ENCODE measurements at places on chromosomes 1 and 21.

- no peak for DNase-seq
Measured at GRCh38 chr1:174225499-174226204, 66.3 kb downstream of the RABGAP1L start.

- DNase-seq: no peak
Measured at GRCh38 chr1:243842978-243843511, 7.0 kb downstream of the AKT3 start.

DNA sequence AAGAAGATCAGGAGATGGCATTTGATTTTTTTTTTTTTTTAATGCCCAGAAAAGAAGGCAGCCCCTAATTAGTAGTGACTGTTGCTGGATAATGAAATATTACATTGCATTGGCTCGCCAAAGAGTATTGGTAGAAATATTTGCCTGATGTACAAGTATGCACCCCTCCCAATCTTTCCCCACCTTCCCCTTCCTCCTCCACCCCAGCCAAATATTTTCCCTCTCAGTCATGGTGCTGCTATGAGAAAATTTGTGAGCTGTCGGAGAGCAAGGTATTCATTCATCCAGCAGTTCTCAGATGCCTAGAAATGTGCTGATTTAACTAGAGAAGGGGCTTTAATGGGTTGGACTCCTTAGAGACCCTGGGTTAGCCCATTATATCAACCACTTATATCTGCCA lies 50.5 kb upstream of the IKBKE start:
- no peak for DNase-seq

- no peak for DNase-seq
Measured at GRCh38 chr1:38213646-38214434, 167.2 kb upstream of the POU3F1 start.

GRCh38 chr1:151984313-151984956 lies 9.2 kb downstream of the S100A10 start:
- DNase-seq: no peak

DNA sequence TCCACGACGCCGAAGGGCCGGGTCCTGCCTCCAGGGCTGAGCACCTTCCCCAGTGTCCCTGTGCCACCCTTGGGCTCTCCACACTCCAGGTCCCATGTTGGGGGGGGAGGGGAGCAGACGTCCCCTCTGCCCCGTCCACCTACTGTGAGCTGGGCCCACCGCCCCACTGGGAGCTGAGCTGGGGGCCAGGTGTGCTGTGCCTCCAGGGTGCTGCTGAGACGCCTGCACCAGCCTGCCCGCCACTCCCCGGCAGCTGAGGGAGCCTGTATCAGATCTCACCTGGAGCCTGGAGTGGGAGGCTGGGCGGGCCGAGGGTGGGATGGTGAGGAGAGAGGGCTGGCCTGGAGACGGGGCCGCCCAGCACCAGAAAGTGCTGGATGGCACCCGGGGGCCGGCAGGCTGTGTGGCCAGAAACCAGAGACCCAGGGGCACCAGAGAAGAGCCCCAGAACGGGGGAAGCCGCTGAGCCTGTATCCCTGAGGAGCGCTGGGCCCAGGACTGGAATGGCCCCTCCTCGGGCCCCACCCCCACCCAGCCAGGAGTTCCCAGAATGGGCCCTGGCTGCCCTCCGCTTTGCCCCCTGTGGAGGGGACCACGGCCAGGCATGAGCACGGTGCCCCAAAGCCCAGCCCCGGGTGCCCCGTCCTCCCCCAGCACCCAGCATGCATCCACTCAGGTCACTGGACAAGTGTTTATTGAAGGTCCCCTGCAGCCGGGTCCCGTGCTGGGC lies 3.4 kb downstream of the TNFRSF18 start:
- peak; percentile 48 for DNase-seq

DNA sequence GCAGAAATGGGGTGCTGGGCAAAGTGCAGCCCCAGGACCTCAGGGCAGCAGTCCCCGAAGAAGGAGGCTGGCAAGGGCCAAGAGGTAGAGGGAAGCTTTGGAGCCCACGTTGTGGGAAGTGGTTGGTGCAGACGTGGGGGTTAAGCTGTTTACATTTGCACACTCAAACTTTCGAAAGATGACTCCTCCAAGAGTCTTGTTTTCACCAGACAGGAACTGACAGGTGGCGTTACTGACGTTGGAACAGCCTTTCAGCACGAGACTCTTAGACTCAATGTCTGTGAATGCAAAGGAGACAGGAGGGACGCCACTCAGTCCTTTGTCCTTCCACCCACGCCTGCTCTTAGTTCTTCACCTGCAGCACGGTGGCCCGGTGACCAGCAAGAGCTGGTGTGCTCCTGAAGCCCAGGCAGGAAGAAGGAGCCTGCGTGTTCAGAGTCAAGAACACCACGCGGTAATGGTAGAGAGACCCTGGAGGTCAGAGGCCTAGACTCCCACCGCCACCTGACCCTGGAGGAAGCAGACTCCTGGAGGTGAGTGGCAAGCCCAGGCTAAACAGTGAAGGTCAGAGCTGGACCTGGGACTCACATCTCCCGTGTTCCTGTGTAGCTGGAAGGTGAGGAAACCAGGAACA lies 15.9 kb downstream of the LYPD8 start:
- DNase-seq: no peak

Data from H1 (cell line).